ENCODE measurements at places on chromosomes 2 and 18.

- H3K27me3 ChIP-seq = peaks cover 36% of the 10 kb centered on the region
- H3K4me1 ChIP-seq = no peaks in the 10 kb centered on the region
- no peaks in the 10 kb centered on the region for H3K36me3 ChIP-seq
- H3K27ac ChIP-seq = no peak overlapping the region
- DNase-seq = no peak
Measured at GRCh38 chr2:95346738-95347671, 49.9 kb downstream of the KCNIP3 start.

DNA sequence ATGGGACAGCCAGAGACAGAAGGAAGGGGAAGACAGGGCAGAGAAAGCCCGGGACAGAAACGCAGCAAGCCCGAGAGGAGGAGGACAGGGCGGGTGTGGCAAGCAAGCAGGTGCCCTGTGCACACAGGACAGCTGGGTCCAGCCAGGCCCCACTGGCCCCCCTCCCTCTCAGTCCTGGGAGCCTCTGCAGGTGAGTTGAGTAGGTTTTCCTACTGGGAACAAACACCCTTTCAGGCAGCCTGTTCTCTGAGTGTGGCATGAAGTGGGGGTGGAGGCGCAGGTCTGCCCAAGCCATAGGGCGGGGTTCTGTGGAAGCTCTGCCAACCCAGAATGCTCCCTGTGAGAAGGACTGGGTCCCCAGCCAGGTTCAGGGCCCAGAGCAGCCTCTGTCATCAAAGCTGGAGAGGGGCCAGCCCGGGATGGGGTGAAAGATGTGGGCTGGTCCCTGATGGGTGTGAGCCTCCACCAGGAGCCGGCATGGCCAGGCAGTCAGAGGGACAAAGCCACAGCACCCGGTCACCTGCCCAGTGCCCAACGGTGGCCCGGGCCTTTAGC, 129.4 kb downstream of the TFCP2L1 start:
- no peaks in the 10 kb centered on the region for H3K36me3 ChIP-seq
- no peak for DNase-seq
- H3K4me1 ChIP-seq = no peaks in the 10 kb centered on the region
- no peak overlapping the region for H3K27ac ChIP-seq
- H3K27me3 ChIP-seq = no peaks in the 10 kb centered on the region

DNA sequence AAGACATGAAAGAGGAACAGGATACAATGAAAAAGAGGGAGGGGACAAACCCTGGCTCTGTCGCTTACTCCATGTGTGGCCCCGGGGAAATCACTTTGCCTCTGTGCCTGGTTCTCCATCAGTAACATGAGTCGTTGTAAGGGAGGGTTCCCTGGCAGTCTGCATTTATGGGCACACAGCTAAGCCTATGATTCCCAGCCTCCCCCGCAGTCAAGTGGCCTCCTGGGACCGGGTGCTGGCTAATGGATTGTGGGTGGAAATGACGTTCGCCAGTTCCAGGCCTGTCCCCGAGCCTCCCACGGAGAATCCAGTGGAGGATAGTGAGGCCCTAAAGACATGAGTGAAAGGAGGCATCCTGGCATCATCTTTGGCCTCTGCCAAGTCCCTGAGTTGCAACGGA, 42.7 kb downstream of the SFXN5 start:
- H3K27ac ChIP-seq = no peak overlapping the region
- H3K36me3 ChIP-seq = no peaks in the 10 kb centered on the region
- no peaks in the 10 kb centered on the region for H3K27me3 ChIP-seq

DNA sequence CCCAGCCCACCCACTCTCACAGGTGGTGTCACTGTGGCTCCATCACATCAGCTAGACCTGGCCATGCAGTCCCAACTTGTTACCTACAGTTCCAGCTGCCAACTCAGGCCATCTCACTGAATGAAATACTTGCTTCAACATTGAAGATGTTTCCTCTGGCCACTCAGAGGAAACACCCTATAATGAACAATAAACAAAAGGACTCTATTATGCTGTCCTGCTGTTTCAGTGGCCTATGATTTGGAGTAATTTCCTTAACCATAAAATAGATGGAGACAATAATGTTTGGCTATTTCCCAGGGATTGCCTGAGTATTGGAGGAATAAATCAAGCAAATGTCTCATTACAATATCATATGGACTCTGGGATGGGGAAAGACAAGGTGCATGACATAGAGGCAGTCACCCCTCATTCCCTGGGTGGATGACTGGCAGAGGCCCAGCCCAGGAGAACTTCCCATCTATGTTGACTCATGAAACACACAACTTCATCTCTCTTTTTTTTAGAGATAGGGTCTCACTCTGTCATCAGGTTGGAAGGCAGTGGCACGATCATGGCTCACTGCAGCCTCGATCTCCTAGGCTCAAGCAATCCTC, 134.4 kb downstream of the TGIF1 start:
- H3K4me1 ChIP-seq = peaks cover 36% of the 10 kb centered on the region
- no peaks in the 10 kb centered on the region for H3K27me3 ChIP-seq
- no peak overlapping the region for H3K4me3 ChIP-seq

DNA sequence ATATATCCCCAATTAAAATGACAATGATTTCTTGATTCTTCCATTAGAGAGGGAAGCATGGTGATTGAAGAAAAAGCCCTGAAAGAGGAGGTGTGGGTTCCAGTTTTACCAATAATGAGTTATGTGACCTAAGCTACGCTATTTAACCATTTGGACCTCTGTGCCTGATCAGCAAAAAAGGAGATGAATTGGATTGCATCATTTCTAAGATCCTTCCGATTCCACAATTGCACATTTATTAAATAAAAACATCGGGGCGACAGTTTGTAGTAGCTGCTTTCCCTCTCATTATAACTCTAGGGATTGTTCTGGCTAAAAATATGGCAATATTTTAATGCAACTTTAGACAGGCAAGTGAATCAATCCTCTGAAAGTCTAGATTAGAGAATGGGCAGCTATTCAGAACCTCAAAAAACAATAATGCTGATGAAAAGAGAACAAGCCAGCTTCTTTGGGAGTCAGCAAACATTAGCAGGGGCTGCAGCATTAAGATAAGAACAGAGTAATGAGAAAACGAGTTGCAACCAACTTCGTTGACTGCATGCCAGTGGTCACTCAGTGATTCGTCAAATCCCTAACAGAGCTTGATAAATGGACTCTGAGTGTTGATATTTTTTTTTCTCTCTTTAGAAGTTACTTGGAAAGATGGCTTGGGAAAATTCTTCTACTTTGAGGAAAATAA, 301.2 kb downstream of the AGPS start:
- H3K4me1 ChIP-seq = peaks cover 7% of the 10 kb centered on the region
- no peak overlapping the region for H3K27ac ChIP-seq
- peaks cover 33% of the 10 kb centered on the region for H3K27me3 ChIP-seq
- H3K36me3 ChIP-seq = no peaks in the 10 kb centered on the region

DNA sequence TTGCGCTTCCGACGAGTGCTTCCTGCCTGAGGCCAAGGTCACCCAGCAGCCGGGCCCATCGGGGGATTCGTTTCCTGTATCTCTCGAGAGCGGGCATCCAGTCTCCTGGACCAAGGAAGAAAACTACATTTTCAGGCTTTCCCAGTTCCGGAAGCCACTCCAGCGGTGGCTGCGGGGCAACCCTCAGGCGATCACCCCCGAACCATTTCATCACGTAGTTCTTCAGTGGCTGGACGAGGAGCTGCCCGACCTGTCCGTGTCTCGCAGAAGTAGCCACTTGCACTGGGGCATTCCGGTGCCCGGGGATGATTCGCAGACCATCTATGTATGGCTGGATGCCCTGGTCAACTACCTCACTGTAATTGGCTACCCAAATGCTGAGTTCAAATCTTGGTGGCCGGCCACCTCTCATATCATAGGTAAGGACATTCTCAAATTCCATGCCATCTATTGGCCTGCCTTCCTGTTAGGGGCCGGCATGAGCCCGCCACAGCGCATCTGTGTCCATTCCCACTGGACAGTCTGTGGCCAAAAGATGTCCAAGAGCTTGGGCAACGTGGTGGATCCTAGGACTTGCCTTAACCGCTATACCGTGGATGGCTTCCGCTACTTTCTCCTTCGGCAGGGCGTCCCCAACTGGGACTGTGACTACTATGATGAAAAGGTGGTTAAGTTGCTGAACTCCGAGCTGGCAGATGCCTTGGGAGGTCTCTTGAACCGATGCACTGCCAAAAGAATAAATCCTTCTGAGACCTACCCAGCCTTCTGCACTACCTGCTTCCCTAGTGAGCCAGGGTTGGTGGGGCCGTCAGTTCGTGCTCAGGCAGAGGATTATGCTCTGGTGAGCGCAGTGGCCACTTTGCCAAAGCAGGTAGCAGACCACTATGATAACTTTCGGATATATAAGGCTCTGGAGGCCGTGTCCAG, 1.0 kb downstream of the MARS2 start:
- DNase-seq = peak; percentile 39
- H3K36me3 ChIP-seq = peaks cover 33% of the 10 kb centered on the region
- peaks cover 45% of the 10 kb centered on the region for H3K4me1 ChIP-seq
- peak overlapping the region; percentile 92 for H3K4me3 ChIP-seq
- H3K27me3 ChIP-seq = no peaks in the 10 kb centered on the region

GRCh38 chr2:119580550-119581072, 36.4 kb downstream of the CFAP221 start:
- H3K4me3 ChIP-seq = no peak overlapping the region
- H3K27me3 ChIP-seq = peaks cover 25% of the 10 kb centered on the region
- no peak for DNase-seq
- no peak overlapping the region for H3K27ac ChIP-seq

GRCh38 chr2:182784777-182785176, 68.7 kb downstream of the DNAJC10 start:
- H3K4me1 ChIP-seq = no peaks in the 10 kb centered on the region
- no peak overlapping the region for H3K4me3 ChIP-seq
- H3K27ac ChIP-seq = no peak overlapping the region
- H3K36me3 ChIP-seq = peaks cover 15% of the 10 kb centered on the region
- DNase-seq = no peak

GRCh38 chr2:119647440-119648169, 31.4 kb upstream of the TMEM177 start:
- peaks cover 18% of the 10 kb centered on the region for H3K27me3 ChIP-seq
- H3K27ac ChIP-seq = no peak overlapping the region
- no peak for DNase-seq
- no peaks in the 10 kb centered on the region for H3K36me3 ChIP-seq
- H3K4me1 ChIP-seq = no peaks in the 10 kb centered on the region

GRCh38 chr2:127024769-127025358, 82.1 kb downstream of the BIN1 start:
- peak overlapping the region; percentile 37 for H3K4me3 ChIP-seq
- no peaks in the 10 kb centered on the region for H3K36me3 ChIP-seq
- peaks cover 49% of the 10 kb centered on the region for H3K27me3 ChIP-seq
- H3K4me1 ChIP-seq = peaks cover 12% of the 10 kb centered on the region

- H3K27ac ChIP-seq = no peak overlapping the region
- H3K4me1 ChIP-seq = peaks cover 8% of the 10 kb centered on the region
- peaks cover 3% of the 10 kb centered on the region for H3K27me3 ChIP-seq
- H3K36me3 ChIP-seq = no peaks in the 10 kb centered on the region
- no peak for DNase-seq
- H3K4me3 ChIP-seq = no peak overlapping the region
Measured at GRCh38 chr18:74476140-74476539, 19.0 kb upstream of the DIPK1C start.

DNA sequence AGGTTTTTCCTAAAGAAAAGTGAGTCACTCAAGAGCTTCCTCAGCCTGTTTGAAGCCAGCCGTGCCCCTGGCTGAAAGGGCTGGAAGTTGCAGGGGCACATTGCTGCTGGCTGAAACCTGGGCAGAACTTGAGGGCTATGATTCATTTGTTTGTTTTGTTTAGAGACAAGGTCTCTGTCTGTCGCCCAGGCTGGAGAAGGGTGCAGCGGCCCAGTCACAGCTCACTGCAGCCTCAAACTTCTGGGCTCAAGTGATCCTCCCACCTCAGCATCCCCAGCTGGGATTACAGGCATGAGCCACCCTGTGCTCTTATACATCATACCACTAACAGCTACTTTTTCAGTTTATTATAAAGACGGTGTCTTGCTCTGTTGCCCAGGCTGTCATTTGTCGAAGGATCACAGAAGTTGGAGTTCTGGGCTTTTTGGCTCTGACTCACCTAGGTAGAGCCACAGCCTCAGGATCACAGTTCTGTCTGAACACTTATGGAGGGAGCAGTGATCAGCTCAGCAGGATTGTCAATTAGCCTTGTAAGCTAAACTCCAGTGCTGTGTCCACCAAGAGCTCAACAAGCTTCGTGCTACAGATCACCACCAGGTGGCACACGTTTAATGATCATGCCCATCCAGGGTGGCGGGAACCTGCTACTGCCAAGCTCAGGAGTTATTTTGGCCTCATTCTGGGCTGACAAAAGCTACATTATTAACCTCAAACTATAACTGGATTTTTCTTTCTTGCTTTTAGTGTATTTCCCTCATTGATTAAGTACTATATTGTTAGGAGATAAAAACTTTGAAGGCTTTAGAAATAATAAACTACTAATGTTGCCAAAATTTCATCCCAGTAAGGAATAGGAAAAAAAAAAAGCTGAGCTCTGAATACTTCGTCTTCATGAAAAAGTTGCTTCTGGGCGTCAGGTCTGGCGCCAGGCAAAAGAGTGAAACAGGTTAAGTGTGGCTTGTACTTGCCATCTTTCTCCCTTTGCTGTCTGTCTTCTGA, 57.9 kb downstream of the ARHGEF33 start:
- no peak overlapping the region for H3K27ac ChIP-seq
- H3K4me1 ChIP-seq = peaks cover 2% of the 10 kb centered on the region
- peaks cover 4% of the 10 kb centered on the region for H3K27me3 ChIP-seq

- H3K4me3 ChIP-seq = no peak overlapping the region
- peaks cover 8% of the 10 kb centered on the region for H3K36me3 ChIP-seq
- DNase-seq = no peak
- peaks cover 74% of the 10 kb centered on the region for H3K4me1 ChIP-seq
- no peaks in the 10 kb centered on the region for H3K27me3 ChIP-seq
Measured at GRCh38 chr2:148651972-148652371, 7.4 kb downstream of the EPC2 start.

DNA sequence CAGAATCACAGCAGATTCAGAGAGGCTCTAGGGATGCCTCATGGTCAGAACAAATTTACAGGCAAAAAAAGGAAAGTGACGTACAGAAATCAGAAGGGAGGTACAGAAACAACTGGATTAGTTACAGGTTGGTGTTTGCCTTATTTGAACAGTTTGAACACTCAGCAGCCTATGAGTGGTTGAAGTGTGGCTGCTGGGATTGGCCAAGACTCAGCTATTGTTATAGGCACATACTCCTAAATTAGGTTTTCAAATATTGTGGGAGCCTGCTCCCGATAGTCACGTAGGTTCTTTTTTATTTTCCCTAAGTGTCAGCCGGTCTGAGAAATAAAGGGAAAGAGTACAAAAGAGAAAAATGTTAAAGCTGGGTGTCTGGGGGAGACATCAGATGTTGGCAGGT, 8.9 kb upstream of the LIPG start:
- no peak overlapping the region for H3K27ac ChIP-seq
- no peak for DNase-seq
- no peaks in the 10 kb centered on the region for H3K36me3 ChIP-seq
- H3K27me3 ChIP-seq = peaks cover 22% of the 10 kb centered on the region
